ENCODE measurements at places on chromosomes 16 and 17.

DNA sequence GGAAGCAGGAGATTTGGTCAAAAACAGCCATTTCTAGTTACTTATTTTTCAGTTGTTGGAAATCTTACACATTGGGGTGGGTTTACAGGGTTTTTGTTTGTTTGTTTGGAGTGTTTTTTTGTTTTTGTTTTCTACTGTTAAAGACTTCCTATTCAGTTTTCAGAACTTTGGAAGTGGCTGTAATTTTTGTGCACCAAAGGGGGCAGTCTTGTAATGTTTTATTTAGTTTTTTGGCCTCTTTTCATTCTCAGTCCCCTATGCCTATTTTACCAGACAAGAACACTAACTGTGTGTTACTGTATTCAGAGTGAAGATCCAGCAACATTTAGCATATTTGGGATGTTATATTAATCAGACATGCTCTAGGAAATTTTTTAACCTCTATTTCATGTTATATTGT, 20.6 kb downstream of the TPPP3 start:
- no peak for DNase-seq

DNA sequence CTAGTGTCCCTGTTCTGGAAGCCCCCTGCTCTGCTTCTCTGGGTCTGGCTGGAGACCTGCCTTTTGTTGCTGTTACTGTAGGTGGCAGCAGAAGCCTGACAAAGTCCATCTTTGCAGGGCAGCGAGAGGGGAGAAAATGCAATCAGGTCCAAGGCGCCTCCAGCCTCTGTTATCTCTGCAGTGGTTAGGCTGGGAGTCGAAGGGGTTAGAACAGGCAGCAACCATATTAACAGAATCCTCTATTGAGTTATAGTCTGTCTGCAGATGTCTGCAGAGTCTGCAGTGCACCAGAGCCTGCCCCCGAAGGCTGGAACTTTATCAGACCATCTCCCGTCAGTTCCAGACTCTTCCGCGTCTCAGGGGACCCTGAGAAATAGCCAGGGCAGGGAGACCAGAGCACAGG, 404.9 kb upstream of the EEF2KMT start:
- no peak for DNase-seq

- no peak for DNase-seq
These were observed 237.5 kb upstream of the NLRP1 start for GRCh38 chr17:5821803-5822202.

- no peak for DNase-seq
These were observed 26.1 kb upstream of the CMTR2 start for GRCh38 chr16:71315269-71315668.

GRCh38 chr17:15026088-15026487, 239.0 kb downstream of the PMP22 start:
- DNase-seq = no peak

DNA sequence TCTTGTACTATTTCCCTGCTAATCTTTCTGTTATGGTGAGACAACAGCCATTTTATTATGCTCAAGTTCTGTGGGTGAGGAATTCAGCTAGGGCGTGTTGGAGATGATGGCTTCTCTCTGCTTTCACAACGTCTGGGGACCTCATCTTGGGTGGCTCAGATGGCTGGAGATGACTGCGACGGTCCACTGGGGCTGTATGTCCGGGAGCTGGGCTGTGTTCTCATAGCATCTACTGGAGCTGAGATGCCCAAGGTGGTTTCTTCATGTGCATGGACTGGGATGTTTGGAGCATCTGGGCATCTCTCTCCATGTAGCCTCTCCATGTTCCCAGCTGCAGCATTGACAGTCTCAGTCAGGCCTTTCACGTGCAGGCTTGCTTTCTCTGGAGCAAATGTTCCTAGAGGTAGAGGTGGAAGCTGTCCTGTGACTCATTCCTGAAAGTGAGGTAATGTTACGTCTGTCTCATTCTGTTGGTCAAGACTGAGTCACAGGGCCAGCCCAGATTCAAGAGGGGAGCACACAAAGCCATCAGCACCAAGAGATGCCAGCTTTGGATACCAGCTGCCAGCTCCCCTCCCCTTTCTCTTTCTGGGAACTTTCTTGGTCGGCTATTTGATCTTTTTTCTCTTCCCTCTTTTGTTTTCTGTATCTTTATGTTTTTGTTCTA, 96.2 kb downstream of the RAP1GAP2 start:
- no peak for DNase-seq

GRCh38 chr17:81259058-81259605, 20.0 kb downstream of the NDUFAF8 start:
- no peak for DNase-seq

DNA sequence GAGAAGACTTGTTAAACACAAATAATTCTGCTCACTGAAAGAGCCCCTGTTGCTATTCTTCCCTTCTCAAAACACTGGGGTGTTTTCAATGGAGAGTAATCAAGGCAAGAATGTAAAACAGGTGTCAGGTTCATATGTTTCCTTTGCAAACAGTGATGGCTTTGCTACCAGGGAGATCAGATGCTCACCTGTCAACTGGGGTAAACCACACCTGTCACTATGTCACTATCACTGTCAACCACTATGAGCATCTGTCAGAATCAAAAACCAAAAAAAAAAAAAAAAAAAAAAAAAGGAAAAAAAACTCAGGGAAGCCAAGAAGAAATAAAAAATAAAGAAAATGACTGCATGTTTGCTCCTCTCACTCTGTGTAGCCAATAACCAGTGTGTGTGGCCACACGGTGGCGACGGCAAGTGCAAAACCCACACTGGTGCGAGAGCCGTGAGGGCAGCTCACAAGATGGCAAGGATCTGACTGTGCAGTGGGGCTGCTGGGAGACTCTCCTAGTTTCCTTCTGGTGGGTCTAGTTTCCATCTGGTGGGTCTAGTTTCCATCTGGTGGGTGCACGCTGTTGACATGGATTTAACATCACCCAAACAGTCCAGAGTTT, 22.7 kb downstream of the USP22 start:
- DNase-seq = no peak

- no peak for DNase-seq
These were observed 467.2 kb downstream of the CDH8 start for GRCh38 chr16:61569028-61569427.

DNA sequence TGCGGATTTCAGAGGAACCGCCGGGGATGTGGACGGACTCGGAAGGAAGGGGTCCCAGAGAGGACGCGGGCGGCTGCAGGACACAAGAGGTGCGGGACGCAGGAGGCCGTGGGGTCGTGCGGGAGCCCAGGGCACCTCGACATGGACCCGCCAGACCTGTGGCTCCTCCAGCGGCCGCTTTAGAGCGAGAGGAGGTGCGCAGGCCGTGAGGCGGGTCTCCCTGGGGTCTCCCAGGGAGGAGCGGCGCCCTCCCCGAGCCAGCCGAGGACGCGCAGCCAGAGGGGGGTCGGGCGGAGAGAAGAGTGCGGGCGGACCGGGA, 6.8 kb upstream of the FLYWCH1 start:
- no peak for DNase-seq
